Stimulated activated CD8-positive, alpha-beta memory T cell treated with anti-CD3 and anti-CD28 coated beads, Interleukin-7, amount 100 ng/mL, for 1 hour (primary cell): ENCODE measurements at places on chromosomes 7 and 10.

DNA sequence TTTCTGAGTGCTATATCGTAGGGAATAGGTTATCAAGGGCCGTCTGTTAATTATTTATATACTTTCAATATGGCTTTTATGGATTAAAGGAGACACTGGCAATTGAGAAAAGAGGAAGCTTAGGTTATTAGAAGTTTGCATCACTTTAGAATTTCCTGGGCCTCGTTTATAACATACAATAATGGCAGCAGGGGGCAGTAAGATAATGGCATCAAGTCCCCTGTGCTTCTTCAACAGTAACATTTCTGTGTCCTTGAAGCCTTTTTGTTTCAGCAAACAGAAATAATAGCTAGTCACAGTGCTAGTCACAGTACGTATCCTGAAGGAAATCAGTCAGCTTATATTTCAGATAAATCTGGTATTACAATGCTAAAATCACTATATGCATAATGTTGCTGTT lies 41.9 kb downstream of the SPAM1 start:
- no peak for DNase-seq

GRCh38 chr10:26593896-26594295 lies 103.6 kb upstream of the PDSS1 start:
- DNase-seq = no peak

- DNase-seq = no peak
These were observed 200.2 kb downstream of the ZNF438 start for GRCh38 chr10:30831426-30831825.

- no peak for DNase-seq
These were observed 18.2 kb downstream of the CCDC6 start for GRCh38 chr10:59887972-59888640.

GRCh38 chr7:112481833-112482670 lies 1.3 kb downstream of the LSMEM1 start:
- DNase-seq = no peak

GRCh38 chr10:132411561-132412253 lies 14.7 kb downstream of the PWWP2B start:
- no peak for DNase-seq

- DNase-seq = no peak
These were observed 126.0 kb downstream of the SGMS1 start for GRCh38 chr10:50497758-50498157.

- DNase-seq = no peak
These were observed 264.6 kb downstream of the DGKB start for GRCh38 chr7:14637968-14638367.

GRCh38 chr10:62625484-62625883 lies 179.0 kb upstream of the ADO start:
- no peak for DNase-seq

DNA sequence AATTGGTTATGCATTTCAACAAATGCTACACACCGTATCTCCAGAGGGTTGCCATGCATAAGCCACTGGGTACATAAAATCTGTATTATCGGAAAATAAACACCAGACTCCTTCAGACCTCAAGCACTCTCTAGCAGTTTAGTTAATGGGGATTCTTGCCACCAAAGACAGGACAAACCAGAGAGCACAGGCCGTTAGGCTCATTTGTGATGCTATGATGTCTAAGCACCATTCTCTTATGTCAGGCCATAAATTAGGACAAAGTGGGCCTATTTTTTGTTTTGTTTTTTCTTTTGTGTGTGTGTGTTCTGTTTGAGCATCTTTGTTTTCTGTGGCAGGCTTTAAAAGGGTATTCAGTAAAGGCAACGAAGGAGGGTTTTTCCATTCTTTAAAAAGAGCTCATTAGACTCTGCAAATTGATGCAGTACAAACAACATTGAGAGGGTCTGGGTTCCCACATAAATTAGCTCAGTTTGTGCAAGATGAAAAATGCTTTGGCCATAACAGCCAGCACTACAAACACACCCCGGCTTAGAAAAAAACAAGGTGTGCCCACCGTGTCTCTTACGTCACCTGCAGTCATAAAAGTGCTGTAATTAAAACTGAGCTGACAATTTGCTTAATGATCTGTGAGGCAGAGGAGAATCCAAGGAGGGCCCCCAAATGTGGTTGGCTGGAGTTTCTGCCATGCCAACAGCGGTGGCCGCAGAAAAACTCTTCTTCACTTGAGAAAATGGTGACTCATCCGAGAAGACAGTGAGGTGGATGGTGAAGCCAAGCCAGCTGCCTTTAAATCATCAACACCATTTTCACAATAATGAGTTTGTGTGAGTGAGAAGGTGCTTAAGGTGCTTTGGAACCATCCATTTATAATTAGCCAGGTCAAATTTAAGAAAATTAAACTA lies 297.9 kb downstream of the GATA3 start:
- no peak for DNase-seq

- DNase-seq = no peak
These were observed 78.9 kb downstream of the CHRM2 start for GRCh38 chr7:136947347-136947746.

DNA sequence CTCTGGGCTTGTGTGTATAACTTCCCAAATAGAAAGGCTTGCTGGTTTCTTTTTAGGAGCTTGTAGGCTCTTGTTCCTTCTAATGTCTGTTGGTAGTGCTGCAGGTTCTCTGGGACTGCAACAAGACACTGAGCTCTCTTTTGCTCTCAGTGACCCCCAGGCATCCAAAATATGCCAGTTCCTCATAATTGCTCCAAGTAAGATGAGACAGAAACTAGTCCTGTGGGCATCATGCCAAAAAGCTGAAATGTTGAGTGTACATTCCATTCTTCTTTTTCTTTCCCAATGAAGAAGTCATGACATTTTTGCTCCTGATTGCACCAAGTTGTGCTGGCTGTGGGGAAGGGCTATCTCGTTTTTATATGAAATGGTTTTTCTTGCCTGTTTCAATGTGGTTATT lies 7.1 kb upstream of the BTBD16 start:
- DNase-seq = no peak

GRCh38 chr10:69465457-69466157 lies 14.3 kb downstream of the TSPAN15 start:
- DNase-seq = no peak

GRCh38 chr7:1229202-1229947 lies 3.3 kb upstream of the UNCX start:
- DNase-seq = no peak

DNA sequence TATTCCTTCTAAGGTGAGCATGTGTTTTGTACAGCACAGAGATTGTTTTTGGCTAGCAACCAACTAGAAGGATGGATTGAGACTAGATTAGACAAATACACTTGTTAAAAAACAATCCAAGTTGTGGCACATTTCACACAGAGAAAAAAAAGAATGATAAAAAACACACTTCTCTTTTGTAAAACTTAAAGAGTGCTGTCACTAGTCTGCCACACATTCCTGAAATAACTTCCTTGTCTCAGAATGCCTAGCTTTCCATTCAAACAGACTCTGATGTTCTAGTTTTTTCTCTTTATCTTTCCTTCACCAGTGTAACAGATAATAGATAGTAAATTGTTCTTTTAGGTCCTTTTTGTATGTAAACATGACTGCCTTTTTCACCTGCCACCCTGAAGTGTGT lies 11.4 kb downstream of the DLD start:
- DNase-seq = no peak

DNA sequence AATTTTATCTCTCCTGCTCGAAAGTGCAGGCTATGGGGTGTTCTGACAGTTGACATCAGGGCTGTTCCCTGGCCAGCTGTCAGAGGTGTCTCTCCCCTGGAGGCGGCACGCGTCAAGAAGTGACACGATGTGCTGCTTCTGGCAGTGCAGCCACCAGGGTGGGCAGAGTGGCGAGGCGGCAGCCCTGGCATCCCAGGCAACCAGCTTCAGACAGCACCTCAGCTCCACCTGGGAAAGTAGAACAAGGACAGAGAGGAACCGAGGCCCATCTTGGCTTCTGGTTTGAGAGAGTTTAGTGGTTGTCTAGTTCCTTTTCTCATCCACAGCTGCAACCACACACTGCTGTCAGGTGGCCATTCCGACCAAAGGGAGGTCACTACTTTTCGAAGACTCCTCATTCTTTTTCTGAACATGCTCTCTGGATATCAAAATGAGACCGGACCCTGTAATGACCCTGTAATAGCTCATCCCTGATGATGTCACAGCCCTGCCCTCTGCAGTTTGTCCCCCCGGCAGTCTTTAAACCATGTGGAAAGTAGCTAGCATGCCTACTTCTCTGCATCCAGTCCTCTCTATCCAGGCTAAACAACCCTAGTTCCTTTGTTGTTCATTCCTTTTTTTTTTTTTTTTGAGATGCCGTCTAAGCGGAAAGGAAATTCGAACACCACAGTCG lies 381.0 kb upstream of the NRP1 start:
- no peak for DNase-seq

- DNase-seq = no peak
These were observed 413.8 kb downstream of the KCNMA1 start for GRCh38 chr10:77223526-77224460.

DNA sequence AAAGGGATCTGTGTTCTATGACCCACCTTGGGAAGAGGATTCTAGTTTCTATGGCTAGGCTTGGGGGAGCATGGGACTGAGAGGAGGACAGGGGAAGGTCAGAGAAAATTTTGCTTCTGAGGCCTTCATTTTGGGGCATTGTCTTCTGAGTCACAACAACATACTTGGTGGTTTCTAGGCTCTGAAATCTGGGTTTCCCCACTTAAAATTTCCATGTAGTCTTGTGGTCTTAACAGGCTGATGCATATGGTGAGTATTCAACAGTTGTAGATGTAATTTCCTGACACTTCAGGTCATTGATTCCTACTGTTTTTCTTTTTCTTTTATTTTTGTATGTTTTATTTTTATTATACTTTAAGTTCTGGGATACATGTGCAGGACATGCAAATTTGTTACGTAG lies 88.5 kb downstream of the ANKRD7 start:
- DNase-seq = no peak

- no peak for DNase-seq
These were observed 1279.1 kb upstream of the SORCS1 start for GRCh38 chr10:108443636-108444035.

DNA sequence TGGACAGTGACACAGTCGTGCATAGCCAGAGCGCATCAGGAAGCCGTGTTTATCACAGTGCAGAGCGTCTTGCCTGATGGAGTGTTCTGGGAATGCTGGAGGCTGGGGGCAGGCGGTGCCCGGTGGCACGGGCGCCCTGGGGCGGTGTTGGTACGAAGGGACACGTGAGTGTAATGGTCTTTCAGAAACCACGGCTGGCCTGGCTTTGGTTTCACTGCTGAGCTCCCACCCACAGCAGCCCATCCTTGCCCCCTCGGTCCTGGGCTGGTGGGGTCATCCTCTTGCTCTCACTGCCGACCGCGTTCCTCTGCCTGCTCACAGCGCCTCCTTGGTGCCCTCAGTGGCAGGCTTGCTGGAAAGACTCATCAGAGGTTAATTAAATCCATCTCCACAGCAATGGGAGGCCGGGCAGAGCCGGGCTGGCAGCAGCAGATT lies 50.6 kb downstream of the NKX6-2 start:
- DNase-seq = no peak

DNA sequence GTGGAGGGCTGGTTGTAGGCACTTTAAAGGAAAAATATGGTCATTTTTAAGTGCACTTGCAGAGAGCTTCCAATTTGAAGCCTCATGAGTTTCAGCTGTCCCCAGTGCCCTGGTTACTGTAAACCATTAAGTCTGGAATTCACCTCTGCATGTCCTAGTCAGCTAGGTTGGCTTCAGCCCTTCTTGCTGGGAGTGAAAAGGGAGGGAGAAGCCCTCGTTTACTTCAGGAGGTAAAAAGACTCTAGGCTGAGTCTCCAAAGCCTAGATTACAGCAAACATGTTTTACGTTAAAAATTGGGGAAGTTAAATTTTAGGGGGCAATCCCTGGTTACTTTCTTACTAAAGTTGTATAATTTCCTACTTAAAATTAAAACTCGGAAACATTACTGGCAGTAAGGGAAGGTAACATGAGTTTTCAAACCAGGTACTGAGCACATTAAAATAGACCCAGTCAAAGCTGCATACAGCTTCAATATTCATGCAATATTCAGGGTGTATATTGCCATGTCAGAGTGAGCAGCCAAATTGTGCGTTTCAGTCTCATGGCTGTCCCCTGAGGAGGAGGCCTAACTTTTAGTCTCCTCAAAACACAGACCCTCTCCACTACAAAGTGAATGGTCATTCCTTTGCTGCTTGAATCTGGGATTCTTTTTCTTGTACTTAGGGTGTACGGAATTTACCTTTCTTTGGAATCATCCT lies 156.7 kb downstream of the PRKG1 start:
- no peak for DNase-seq

DNA sequence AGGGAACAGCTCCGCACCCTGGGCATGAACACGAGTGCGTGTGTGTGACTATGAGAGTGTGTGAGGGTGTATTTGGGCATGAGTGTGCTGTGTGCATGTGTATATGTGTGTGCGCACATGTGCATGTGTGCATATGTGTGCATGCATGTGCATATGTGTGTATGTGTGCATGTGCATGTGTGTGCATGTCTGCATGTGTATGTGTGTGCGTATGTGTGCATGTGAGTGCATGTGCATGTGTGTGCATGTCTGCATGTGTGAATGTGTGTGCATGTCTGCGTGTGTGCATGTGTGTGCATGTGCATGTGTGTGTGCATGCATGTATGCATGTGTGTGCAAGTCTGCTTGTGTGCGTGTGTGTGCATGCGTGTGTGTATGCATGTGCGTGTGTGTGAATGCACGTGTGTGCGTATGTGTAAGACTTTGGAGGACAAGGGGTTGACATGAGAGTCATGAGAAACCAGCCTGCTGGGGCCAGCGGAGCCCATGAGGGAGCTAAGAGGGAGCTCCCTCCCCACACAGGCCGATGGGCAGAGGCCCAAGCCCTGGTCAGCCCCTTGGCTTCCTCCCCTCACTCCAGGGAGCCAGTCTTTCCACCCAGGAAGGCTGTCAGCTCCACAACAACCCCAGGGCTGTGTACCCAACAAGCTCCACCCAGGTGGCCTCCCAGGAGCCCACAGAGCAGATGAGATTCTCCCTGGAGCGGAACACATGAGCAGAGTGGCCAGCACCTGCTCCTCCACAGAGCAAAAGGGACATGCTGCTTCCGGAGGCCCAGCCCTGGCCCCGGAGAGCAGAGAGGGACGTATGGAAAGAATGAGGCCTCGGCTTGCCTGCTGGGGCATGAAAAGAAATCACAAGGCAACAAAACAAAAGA lies 142.5 kb upstream of the PPP2R2D start:
- no peak for DNase-seq

GRCh38 chr10:109668703-109669102 lies 254.6 kb downstream of the XPNPEP1 start:
- DNase-seq = no peak

DNA sequence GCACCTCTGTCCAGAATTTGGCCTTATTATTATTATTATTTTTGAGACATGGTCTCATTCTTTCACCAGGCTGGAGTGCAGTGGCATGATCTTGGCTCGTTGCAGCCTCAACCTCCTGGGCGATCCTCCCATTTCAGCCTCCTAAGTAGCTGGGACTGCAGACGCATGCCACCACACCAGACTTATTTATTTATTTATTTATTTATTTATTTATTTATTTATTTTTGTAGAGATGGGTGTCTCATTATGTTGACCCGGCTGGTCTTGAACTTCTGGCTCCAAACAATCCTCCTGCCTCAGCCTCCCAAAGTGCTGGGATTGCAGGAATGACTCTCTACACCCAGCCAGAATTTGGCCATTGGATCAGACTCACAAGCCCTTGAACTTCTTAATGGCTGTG lies 6.4 kb downstream of the BLNK start:
- no peak for DNase-seq

GRCh38 chr10:90983914-90984549 lies 63.1 kb upstream of the ANKRD1 start:
- no peak for DNase-seq

GRCh38 chr10:133159950-133160825 lies at the start of gene KNDC1:
Gene KNDC1 (plus strand): TSS chr10:133160219. CDS start chr10:133160468, 249 bp downstream.
- no peak for DNase-seq
